ENCODE measurements at places on chromosomes 11 and 22.

DNA sequence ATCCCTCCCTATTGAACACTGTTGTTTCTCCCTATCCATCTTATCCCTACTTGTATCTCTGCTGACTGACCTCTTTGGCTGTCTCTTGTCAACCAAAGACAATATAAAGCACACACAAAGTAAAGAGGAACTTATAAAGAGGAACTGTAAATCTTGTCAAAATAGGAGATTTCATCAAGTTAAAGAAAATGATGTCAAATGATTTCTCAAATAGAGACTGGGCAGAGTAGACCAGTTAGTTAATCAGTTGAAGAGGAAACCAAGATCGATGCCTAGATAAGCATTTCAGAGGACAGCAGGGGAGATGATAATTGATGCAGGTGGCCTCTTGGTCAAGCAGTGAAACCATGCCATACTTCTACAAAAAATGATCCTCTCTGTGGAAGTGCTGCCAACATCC, 22.7 kb downstream of the KCNQ1OT1 start:
- no peak for DNase-seq

DNA sequence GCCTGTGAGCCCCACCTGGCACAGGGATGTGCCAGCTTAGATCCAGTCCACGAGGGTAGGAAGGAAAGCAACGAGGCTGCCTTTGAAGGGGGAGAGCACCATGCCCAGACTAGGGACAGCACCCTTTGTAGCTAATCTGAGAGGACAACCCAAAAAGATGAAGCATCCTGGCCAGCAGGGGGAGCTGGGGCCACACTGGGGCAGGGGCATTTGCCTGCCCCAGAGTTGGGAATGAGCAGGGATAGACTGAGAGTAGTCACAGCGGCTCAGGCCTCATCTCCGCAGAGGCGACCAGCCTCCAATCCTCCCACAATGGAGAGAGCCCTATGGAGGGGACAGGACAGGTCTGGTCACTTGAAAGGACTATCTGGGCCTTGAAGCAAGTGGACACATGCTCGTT, 16.4 kb downstream of the LMO1 start:
- no peak for DNase-seq

DNA sequence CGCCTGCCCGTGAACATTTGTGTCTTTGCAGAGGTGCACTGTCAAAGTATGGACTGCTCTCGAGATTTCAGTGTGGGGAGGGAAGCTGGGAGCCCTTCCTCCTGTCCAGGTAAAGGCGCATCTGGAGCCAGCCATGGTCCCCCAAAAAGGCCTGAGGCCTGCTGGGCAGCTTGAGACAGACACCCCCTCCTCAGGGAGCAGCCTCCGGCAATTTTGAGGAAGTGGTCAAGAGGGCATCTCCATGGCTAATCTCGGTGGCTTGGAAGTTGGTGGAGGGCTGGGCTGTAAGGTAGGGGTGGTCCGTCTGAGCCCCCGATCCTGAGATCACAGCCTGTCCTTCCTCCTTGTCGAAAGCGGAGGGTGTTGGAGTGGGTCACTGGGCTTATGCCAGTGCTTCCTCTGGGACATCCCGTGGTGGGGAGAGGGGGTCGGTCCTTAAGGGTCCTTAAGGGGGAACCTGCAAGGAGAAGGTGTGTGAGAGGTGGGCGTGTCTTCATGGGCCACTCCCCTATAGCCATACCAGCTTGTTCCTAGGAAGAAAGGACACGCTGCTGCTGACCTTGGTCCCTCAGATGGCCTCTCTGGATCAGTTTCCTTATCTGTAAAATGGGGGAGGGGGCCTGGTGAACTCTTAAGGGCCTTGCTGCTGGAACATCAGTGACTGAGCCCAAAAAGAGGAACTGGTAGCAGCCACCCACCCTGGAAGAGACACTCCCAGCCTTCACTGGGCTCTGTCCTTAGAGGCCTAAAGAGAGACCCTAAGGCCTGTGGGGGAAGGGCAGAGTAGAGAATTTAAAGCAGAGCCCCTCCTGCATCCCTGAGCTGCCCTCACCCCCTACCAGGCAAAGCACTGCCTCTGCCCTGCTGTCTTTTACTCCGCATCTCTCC, 2.6 kb downstream of the KCNC1 start:
- DNase-seq: no peak

DNA sequence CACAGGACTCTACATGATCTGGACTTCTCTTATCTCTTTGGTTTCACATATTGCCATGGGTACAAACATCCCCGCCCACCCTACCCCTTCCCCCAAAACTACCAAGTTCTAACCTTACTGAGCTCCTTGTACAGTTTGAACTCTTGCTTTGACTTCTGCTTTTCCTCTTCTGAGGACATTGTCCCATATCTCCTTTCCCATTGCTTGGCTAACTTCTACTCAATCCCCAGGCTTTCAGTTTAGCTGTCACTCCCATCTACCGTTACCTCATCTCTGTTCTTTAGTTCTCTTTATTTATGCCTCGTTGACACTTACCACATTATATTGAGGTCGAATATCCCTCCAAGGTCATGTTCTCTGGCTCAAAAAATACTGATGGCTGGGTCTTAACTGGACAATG, 393.5 kb upstream of the CADM1 start:
- no peak for DNase-seq

GRCh38 chr11:119886667-119887230, 157.7 kb upstream of the NECTIN1 start:
- no peak for DNase-seq

DNA sequence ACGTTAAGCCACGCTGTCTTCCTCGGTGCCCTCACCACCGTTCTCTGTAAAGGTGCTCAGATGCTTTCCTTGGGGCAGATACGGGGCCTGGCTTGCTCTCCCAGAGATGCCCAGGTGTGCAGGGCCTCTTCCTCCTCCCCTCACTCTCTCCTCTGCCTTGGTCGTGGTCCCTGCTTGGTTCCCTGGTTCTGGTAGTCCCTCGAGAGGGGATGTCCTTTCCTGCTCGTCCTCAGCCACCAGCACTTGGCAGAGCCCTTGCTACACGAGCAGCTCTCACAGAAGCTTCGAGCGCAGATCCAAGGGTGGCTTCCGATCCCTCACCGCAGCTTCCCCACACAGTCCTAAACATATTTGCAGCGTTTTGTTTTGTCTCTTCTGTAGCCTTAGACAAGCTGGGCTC, 298.8 kb downstream of the TBC1D22A start:
- DNase-seq: no peak

DNA sequence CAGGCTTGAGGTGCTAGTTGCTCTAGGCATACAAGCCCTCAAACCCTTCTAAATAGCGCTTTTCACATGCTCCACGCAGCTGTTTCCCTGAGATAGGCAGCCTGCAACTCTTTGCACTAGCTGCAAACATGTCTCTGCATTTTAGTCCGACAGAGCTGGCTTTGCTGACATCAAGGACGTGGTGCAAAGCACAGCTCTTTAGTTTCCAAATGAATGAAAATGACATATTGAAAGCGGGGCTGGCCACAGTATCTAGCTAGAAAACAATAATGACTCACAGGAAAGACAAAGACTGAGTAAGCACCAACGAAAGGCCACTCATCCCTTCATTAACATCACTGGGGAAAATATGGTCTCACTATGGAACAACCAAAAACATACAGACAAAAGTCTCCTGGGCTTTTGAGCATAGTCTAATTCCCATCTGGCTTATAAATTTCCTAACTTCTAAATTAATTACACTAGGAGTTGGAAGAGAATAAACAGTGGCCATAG, 15.3 kb upstream of the ZC3H12C start:
- DNase-seq: no peak

GRCh38 chr11:123587044-123587443, 67.4 kb downstream of the SCN3B start:
- DNase-seq: no peak

- no peak for DNase-seq
Measured at GRCh38 chr22:31605851-31606585, 56.0 kb downstream of the PISD start.

DNA sequence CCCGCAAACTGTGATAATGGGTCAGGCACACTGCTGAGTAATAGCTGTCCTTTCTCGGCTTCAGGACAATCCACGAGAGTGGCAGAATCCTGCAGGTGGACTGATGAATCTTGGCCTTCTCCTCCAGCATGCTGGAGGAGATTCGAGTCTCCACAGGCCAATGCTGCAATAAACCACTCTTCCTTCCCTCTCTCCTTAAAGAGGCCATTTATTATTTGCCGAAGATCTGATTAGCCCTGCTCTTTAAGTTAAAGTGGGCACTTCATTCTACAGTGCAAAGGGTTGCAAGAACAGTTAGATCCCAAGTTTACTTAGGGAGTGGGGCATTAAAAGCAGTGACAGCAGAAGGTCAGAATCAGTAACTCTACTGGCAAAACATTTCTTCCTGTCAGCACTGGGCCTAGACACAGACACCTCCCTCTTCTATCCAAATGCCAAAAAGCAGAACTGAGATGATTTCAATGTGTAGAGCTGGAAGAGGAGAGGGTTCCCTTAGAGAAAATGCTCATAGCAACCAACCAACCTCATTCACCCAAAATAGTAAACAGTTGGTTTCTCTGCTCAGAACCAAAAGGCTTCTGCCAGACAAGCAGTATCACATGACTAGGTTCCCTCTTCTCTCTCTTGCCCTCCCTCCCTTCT, 121.7 kb downstream of the SGSM3 start:
- no peak for DNase-seq

DNA sequence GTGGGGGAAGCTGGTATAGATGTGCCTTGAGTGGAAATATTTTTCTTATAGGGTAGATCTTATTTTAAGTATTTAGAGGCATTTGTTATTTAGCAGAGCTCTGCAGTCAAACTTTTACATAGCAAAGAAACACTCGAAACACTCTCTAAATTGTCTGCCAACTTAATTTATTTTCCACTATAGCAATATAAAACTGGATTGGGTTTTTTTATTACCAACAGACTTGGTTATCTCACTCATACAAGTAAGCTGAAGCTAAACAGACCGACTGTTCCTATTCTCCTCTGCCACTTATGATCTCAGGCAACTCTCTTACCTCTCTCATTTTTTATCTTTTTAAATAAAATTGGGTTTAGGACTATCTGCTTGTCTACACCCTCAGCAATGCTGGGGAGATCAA, 4.6 kb downstream of the RAB38 start:
- no peak for DNase-seq

GRCh38 chr11:92919048-92919447, 50.4 kb upstream of the MTNR1B start:
- no peak for DNase-seq

DNA sequence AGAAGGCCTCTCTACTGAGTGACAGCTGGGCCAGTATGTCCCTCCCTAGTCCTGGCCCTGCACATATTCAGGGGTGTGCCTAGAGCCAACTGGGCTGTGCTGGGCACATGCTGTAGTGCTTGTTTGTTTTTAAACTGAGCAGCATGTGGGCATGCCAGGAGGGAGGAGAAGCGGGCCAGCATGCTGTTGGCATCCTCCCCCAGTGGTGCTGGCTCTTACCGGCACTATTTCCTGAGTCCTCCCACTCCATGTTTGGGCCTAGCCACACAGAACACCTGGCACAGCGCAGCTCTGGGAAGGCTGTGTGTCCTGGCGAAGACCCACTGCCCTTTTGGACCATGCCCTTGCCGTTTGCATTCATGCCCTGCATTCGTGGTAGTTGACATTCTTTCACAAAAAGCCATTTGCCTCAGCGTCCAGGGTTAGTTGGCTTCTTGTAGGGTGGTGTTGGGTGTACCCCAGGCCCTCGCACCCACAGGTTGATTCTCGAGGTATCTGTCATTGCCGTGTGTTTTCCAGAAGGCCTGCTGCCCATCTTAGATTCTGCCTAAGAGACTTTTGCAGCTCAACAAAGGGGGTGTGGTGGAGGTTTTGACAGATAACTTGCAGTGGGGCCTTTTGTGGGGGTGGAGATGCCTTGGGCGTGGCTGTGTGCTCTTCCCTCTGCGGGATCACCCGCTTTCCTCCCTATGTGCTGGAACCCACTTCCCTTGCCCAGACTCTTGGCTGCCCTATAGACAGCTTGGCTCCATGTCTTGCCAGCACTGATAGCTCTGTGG, 13.6 kb downstream of the DGCR8 start:
- DNase-seq: no peak

DNA sequence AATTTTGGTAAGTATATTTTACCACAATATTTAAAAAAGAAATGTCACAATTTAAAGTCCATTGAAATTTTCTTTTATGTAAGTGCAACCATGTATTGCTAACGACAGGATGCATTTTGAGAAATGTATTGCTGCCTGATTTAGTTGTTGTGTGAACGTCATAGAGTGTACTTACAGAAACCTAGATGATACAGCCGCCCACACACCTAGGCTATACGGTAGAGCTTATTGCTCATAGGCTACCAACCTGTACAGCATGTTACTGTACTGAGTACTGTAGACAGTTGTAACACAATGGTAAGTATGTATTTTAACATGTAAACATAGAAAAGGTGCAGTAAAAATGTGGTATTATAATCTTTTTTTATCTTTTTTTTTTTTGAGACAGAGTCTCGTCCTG, 48.1 kb downstream of the CBL start:
- DNase-seq: no peak

DNA sequence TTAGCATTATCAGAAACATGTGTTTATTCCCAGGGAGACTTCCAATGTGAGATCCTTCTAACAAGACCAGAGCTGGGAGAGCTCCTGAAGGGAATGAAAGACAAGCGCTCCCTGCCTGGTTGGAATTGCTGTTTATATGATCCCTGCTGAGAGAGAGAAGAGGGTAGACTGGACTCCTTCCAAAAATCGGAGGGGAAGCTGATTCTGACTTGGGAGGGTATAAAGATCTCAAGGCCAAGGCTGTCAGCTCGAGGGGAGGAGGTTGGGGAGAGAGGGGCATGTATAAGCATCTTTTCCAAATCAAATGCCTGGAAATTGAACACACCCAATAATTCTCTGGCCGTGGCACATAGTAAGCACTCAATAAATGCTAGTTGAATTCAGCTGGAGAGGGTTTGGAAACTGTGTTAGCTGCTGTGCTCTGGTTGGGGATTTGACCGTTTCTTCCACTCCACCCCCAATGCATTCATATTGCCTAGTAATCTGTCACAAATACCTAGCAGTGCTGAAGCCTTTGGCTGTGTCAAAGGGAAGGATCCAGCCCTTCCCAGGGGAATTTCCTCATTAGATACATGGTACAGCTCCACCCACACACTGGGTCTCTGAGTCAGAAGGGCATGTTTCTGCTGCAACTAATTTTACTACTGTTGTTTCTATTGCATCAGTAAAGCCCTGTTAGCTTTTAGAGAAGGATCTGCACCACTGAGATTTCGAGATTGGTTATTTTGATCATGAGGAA, 61.5 kb downstream of the CACNG2 start:
- no peak for DNase-seq

DNA sequence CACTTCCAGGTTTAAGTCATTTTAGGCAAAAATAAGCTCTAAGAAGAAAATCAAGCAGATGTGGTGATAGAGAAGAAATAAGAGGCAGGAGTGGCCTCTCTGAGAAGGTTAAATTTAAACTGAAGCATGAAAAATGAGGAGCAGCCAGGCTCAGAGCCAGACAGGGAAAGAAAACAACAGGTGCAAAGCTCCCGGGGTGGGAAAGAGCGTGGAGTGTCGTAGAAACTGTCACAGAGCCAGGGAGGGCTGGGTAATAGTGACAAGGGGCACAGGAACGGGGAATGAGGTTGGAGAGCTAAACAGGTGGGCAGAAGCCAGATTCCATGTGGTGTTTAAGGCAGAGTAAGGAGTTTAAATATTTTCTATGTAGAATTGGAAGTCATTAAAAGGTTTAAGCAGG, 132.1 kb upstream of the BLID start:
- no peak for DNase-seq

- DNase-seq: no peak
Measured at GRCh38 chr11:31844351-31844750, 33.2 kb upstream of the PAX6 start.

GRCh38 chr11:1219834-1220815, 2.7 kb upstream of the MUC5B start:
- DNase-seq: no peak

Data from neural crest cell (in vitro differentiated cells).